ENCODE measurements at places on chromosomes 7 and 10.

- DNase-seq: no peak
These were observed 238.2 kb downstream of the SEMA3D start for GRCh38 chr7:84948634-84949033.

DNA sequence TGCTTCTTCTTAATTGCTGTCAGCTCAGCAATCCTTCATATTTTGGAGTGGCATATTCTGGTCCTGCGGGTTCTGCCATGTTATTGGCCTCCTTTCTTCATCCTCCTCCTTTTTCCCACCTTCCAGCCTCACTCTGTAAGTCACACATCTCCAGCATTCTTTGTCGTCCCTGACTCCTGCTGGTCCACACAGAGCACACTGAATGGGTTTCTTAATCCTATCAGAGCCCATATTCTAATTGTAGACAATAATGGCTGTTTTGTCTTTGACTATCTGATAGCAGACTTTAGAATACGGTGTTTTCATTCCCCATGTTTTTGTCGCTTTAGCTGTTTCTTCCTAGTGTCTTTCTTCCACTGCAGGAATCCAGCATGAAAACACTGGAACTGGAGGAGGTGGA, 389.6 kb downstream of the REEP3 start:
- DNase-seq: no peak

DNA sequence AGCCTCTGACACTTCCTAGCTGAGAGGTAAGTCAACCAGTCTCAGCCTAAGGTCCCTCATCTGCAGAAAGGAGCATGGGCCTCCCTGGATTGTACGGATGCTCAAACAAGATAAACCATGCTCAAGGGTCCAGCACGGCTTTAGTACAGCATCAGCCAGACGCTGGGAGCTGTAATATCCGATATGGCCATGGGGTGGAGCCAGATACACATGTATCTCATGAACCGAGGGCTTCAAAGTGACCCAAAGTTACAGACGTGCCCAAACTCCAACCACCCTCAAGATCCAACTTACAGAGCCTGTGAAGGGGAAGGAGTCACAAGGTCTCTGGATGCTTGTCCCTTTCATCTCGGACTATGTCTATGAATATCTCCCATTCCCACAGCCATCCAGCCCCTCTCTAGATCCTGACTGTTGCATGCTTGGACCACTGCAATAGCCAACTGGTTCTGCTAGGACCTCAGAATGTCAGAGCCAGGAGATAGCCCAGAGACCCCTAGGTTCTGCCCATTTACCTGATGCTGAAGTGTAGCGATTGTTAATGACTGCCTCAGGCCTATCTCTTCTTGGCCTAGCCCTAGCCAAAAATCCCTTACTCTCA, 142.4 kb downstream of the SH3PXD2A start:
- peak; percentile 67 for DNase-seq

- no peak for DNase-seq
These were observed 1133.4 kb downstream of the XPNPEP1 start for GRCh38 chr10:108789919-108790318.

GRCh38 chr7:67311901-67312300, 315.3 kb downstream of the TYW1 start:
- DNase-seq: no peak

All from Panc1 (cell line).